ENCODE measurements at places on chromosomes 4 and X.

- DNase-seq, result no peak
These were observed 330.9 kb downstream of the GBA3 start for GRCh38 chr4:23023666-23024065.

DNA sequence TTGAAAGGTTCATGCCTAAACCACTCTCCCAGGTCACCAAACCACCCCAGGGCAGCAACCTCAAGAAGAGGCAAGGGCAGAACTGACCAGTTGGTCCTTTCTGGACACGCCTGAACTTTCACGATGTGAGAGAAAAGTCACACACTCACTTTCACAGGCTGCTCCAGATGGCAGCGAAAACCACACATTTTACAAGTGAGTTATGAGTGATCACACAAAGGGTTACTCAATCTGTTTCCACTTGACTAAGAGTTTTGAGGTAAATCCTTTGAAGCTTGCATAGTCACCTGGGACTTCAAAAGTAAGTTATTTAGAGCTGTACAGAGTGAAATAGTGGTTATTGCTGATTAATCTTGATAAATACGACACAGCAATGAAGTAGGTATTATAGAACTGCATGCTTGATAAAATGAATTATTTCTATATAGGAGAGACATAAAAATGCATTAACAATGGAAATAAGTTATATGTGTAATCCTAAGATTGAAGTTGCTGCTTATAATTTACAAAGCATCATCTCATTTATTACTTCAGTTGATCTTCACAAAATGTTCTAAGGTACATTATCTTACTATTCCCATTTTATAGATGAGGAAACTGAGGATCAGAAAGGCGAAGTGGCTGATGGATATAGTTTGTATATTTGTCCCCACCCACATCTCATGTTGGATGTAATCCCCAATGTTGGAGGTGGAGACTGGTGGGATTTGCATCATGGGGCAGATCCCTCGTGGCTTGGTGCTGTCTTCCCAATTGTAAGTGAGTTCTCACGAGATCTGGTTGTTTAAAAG, 103.0 kb upstream of the KLF3 start:
- DNase-seq, result peak; percentile 35

- DNase-seq, result peak; percentile 30
These were observed 651 bp downstream of the UCHL1 start for GRCh38 chr4:41257257-41257901.

GRCh38 chr4:7777871-7778509, 161.7 kb downstream of the AFAP1 start:
- DNase-seq, result no peak

DNA sequence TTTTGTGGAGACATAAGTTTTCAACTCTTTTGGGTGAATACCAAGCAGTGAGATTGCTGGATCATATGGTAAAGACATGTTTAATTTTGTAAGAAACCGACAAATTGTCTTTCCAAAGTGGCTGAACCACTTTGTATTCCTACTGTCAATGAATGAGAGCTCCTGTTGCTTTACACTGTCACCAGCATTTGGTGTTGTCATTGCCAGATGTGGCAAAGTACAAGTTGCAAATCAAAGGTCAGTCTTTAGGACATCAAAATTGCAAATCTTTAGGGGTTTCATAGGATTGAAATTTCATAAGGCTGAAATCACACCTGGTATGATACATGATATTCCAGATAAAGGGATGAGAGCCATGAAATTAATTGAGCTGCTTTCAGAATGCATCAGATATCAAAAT, 67.7 kb upstream of the ELOVL6 start:
- no peak for DNase-seq

DNA sequence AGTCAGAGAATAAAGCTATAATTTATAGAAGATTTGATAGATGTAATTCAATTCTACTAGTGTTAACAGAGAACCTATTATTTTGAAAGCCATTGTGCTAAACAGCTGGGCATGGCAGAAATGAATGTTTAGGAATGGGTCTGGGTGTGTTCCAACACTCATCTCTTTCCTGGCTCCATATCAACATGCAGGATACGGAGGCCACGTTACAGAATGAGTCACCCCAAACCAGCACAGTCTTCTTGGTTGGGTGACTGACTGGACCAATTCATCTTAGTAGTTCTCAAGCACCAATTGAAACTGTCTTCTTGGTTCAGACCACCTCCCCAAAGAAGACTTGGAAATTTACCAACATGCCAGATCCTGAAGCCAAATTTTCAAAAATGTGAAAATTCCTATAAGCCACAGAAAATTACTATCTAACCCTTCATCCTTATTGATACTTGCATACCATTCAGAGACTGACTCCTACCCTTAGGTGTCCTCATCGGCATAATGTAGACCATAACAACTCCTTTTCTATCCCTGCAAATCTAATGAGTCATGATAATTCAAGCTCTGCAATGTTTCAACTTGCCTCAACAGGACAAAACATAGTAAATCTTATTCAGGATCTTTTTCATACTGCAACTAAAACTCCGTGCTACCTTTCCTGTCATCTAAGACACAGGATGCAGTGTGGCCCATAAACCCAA, 52.0 kb upstream of the ATOH1 start:
- DNase-seq, result no peak

DNA sequence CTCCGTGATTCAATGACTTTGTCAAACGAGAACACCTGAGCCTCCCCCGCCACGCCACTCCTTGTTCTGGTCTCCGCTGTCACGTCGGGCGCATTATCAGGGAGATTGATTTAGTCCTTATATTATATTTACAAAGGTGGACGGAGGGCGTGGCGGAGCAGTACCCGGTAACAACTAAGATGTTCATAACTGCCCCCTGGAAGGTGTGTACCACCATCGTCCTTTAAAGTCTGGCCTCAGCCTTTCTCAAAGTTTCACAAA, 284.2 kb downstream of the PACRGL start:
- no peak for DNase-seq

DNA sequence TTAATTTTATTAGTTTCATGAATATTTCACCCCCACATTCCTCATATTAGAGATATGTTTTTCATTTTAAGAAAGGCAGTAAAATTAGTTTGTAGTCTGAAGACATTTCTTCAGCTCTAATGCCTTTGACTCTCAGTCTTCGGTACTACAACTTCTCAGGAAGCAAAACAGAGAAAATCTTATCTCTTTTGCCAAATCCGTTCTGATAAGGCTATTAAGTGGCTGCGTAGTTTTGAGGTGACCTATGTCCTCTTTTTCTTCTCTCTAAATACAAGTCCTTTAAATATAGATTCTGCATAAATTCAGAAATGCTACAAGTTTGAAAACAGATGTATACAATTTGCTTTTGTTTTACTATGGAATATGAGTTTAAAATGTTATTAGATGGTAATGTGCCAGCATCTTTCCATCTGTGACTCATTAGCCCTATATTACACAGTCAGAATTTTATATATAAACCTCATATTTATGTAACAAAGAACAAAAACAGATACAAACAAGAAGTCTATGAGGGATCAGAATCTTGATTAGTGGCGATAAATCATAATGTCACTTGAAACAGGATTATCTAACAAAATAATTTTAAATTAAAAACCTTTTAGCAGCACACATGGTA, 181.2 kb upstream of the ETNPPL start:
- DNase-seq, result no peak

GRCh38 chrX:118038614-118039365, 77.8 kb downstream of the KLHL13 start:
- DNase-seq, result no peak

GRCh38 chr4:13626492-13627177, 890 bp downstream of the BOD1L1 start:
- no peak for DNase-seq

GRCh38 chr4:120671538-120671937, 251.0 kb downstream of the PRDM5 start:
- DNase-seq, result no peak

- DNase-seq, result no peak
These were observed 15.9 kb upstream of the XKRX start for GRCh38 chrX:100944601-100945000.

GRCh38 chrX:39012621-39013111, 211.4 kb downstream of the MID1IP1 start:
- DNase-seq, result no peak

- no peak for DNase-seq
These were observed 574 bp downstream of the BST1 start for GRCh38 chr4:15703439-15703838.

DNA sequence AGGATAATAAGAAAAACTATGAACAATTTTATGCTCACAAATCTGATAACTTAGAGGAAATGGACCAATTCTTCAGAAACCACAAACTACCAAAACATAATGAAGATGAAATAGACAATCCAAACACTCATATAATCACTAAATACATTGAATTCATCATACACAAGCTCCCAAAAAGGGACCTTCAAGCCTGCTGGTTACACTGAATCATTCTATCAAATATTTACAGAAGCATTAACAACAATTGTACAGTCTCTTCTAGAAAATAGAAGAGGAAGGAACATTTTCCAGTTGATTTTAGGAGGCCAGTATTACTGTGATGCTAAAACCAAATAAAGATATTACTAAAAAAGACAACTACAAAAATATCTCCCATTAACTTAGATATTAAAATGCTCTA, 88.3 kb downstream of the IL15 start:
- DNase-seq, result no peak

- no peak for DNase-seq
These were observed 44.7 kb downstream of the SLC10A7 start for GRCh38 chr4:146477054-146477453.

DNA sequence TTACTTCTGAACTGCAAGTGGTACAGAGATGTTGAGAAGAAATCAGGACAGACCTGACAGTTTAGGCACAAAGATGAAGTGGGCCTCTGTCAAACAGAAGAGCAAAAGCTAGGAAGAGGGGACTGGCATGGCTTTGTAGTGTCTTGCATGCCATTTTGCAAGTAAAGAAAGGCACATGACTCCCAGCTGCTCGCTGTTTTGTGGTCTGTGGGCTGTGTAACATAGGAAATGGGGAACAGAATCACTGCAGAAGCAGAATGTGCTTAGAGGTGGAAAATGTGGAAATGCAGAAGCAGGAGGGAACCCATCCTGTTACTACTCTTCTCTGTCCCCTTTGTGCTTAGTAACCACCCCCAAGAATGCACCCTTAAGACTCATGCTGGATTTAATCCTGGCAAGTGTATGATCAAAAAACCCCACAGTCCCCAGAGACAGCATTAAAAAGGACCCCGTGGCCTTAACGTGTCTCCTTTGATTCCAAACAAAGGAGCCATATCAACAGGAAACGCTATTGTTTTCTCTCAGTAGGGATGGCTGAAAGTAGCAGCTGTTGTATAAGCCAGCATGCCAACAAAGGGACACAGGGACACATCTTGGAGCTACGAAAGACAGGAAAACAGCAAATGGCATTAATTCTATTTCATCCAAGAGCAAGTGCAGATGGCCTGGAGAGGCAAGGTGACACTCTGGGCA, 177.6 kb upstream of the GLRA2 start:
- no peak for DNase-seq

- no peak for DNase-seq
These were observed 137.7 kb downstream of the GPR143 start for GRCh38 chrX:9627922-9628321.

GRCh38 chr4:124997991-124998390, 285.5 kb upstream of the ANKRD50 start:
- no peak for DNase-seq

Measured in activated naive CD4-positive, alpha-beta T cell treated with anti-CD3 and anti-CD28 coated beads, Interleukin-2, amount 50 U/mL, for 16 hours (primary cell).